ENCODE measurements at places on chromosomes 6 and 20.

- no peak for DNase-seq
Observed at GRCh38 chr6:136628996-136629395, 78.8 kb upstream of the MAP7 start.

DNA sequence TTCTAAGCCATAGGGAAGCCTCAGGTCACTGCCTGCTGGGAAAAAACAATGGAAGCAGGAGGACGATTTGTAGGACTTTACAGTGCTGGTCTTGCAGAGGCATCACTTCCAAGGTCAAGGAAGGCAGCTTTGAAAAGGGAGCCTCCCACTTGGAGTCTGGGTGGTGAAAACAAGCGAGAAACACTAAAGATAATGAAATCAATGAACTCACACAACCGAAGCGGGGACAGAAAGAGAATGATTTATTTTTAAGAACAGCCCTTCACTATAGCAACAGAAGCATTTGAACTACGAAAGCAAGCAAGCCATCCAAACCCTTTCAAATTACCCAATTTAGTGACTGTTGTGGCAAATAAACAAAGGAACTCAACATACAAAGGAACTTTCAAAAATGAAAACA is 227.5 kb downstream of the THBS2 start:
- DNase-seq = no peak

- DNase-seq = peak; percentile 74
Observed at GRCh38 chr6:111573131-111573883, 32.4 kb downstream of the TRAF3IP2 start.

DNA sequence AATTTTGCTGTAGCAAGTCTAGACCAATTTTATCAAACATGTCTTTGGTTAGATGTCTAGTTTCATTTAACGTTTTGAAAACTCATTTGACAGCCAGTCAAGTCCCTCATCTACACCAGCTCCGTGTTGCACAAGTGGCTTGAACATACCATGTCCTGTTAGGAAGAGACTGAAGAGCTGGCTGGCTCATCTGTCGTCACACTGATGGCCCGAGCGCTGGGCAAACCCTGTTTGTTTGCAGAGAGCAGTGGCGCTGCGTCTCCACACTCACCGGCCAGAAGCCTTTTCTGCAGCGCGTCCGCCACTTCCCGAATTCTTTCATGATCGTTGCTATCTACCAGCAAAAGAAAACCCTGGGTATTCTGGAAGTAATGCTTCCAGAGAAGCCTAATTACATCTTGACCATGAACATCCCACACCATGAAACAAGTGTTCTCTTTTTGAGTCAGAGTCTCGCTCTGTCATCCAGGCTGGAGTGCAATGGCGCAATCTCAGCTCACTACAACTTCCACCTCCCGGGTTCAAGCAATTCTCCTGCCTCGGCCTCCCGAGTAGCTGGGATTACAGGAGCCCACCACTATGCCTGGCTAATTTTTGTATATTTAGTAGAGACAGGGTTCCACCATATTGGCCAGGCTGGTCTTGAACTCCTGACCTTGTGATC is 10.7 kb upstream of the TCFL5 start:
- no peak for DNase-seq

GRCh38 chr6:45661661-45662060 is 283.9 kb upstream of the SUPT3H start:
- peak; percentile 90 for DNase-seq

GRCh38 chr6:10577112-10577511 is 56.0 kb downstream of the GCNT2 start:
- no peak for DNase-seq

DNA sequence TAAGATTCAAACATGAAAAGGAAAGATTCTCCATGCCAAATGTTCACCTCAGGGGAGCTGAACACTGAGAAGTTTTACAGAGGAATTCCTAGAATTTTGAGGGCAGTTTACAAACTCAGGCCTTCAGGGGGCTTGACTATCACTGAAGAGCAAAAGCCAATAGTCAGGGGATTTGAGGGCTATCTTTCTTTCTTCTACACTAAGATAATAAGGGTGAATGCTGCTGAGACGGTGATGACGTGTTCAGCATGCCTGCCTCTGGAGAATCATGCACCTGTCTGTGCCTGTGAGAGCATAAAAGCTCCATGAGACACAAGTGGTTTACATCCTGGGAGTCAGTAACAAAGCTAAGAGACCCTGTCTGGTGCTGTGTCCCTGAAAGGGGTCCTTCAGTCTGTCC is 1085.6 kb downstream of the KIF16B start:
- DNase-seq = no peak

- DNase-seq = peak; percentile 21
Observed at GRCh38 chr6:129936329-129937165, 75.4 kb upstream of the TMEM244 start.

DNA sequence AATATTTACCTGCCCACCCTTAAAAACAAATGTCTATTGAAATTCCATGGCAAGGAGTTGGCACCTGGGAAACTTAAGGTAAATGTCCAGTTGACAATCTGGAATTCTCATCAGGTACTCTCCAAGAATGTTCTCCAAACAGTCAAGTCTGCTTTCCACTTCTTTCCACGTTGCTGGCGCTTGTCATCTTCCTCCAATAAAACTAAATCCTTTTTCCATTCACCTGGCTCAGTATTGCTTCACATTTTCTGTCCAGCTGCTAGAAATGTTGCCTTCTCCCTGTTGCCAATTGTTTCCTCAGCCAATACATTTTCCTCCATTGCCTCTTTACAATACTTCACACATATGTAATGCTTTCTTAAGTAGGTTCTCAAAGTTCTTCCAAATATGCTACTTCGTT is 1288.1 kb upstream of the MAP3K7 start:
- no peak for DNase-seq

DNA sequence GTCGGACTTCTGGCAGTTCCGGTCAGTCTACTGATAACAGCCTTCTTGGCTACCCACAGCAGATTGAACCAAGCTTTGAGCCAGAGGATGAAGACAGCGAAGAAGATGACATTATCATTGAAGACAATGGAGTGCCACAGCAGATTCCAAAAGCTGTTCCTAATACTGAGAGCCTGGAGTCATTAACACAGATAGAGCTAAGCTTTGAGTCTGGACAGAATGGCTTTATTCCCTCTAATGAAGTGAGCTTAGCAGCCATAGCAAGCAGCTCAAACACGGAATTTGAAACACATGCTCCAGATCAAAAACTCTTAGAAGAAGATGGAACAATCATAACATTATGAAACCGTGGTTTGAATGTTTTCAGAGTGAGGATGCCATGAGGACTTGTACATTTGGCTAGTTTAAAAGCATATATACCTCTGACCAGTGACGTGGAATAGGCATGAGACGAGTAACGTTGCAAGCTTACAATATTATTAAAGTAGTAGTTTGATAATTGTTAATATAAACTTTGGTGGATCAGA is 18.8 kb downstream of the PARD6B start:
- no peak for DNase-seq

DNA sequence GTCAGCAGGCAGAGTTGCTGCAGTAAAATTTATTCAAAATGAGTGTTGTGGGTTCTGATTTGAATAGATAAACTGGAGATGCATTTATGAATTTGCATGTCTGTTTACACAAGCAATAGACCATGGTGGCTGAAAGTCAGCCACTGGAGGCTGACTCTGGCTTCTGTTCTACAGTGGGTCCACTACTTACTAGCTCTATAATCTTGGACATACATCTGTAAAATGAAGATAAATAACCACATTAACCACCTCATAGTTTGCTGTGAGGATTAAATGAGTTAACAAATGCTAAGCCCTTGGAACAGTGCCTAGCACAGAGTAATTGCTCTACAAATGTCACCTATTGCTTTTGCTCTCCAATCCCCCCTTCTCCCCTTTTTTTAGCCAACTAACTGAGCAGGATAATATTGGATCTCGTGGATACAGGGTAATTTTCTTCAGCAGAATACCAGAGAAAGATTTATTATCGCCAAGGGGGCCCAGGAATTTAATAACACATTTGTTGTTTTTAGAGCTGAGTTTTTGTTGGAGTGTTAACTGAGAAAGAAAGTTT is 1.4 kb upstream of the PM20D2 start:
- no peak for DNase-seq

DNA sequence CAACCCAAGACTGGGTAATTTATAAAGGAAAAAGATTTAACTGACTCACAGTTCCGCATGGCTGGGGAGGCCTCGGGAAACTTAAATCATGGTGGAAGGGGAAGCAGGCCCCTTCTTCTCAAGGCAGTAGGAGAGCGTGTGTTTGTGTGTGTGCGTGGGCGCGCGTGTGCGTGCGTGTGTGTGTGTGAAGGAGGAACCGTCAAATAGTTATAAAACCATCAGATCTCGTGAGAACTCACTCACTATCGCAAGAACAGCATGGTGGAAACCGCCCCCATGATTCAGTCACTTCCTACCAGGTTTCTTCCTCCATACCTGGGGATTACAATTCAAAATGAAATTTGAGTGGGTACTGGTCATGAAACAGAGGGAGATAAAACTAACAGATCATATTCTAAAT is 220.1 kb upstream of the EYS start:
- DNase-seq = no peak

GRCh38 chr20:52675375-52675774 is 296.8 kb upstream of the TSHZ2 start:
- no peak for DNase-seq

GRCh38 chr6:34196833-34197195 is 39.9 kb upstream of the HMGA1 start:
- DNase-seq = no peak

DNA sequence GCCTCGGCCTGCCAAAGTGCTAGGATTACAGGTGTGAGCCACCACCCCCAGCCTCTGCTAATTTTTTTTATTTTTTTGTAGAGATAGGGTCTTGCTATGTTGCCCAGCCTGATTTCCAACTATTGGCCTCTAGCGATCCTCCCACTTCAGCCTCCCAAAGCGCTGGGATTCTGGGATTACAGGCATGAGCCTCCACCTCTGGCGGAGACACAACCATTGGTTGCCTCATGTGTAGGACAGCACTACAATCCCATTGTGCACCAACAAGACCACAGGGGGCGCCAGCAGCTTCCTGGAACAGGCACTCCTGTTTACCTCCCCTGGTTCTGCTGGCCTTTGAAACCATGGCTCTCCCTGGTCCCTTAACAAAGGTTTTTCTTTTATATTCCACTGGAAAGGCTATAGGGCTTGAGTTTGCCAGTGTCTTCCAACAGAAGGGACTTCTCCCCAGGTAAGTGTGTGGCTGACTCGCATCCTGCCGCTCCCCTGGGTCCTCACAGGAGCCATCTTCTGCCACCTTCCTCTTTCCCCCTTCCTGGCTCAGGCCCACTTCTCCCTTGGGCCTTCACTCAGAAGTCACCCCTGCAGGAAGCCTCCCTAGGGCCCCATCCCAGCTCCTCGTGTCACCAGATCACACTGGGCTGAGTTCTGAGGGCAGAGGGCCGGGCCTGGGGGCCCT is 39.2 kb upstream of the TLDC2 start:
- no peak for DNase-seq

DNA sequence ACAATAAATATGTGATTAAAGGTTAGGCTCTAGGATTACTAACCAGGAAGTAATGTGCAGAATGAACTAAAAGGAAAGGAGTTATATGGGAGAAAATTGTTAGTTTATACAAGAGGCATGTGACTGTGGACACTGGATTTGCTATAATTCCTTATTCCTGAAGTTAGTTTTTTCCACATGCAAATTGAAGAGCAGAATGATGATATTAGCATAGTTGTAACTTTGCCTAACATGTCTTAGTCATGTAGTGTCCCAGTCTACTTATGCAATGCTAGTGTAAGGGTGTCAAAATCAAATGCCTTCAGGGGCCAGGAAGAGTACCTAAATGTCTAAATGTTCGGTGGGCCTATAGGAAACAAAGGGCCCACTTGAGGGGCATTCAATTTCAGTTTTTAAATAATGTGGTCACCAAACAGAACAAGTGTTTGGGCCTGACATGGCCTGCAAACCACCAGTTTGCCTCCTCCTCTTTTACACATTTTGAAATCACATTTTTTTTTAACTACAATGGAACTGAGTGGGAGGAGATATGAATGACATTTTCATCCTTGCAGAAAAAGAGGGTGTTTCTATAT is 28.0 kb upstream of the CEP85L start:
- no peak for DNase-seq

DNA sequence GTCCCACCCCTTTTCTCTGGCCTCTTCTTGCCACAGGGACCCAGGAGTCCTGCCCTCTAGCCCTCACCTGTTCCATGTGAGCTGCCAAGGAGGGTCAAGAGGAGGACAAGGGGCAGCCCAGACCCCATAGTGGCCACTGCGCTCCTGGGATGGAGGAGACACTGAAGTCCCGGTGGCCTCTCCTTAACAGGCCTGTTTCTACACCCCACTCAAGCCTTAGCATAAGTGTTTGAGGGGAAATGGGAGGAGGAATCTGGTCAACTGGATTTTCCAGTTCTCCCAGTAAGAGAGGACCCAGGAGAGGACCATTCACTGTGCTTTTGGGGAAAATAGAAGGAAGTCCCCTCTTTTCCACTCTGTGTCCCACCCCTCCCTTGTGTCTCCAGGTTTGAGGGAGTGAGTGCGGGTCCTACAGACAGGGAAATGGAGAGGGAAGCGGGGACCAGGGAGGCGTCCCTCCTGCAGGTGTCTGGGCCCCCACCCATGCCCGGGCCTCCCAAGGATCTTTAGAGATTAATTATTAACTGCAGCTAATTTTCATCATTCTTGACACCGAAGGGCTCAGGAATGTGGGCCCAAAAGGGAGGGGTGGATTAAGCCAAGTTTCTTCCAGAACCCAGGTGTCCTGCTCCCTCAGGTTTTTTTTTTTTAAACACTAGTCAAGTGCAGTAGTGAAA is at the start of gene SFTA2:
Gene SFTA2, minus strand, starts transcription at position 202 of the 677 bp plus-strand sequence. Its CDS starts 74 bp downstream, at position 128.
- DNase-seq = no peak

All from smooth muscle cell of the brain vasculature (primary cell).